ENCODE measurements at places on chromosomes 7 and 10. TPM values are rescaled to one million over a fixed set of nuclear protein-coding genes. Genes with fewer than 3 reads are reported as not detected.

HOGA1 gene
- 0.28 TPM for total RNA-seq

TRIM8 gene
- total RNA-seq, result 38.8 TPM

DNA sequence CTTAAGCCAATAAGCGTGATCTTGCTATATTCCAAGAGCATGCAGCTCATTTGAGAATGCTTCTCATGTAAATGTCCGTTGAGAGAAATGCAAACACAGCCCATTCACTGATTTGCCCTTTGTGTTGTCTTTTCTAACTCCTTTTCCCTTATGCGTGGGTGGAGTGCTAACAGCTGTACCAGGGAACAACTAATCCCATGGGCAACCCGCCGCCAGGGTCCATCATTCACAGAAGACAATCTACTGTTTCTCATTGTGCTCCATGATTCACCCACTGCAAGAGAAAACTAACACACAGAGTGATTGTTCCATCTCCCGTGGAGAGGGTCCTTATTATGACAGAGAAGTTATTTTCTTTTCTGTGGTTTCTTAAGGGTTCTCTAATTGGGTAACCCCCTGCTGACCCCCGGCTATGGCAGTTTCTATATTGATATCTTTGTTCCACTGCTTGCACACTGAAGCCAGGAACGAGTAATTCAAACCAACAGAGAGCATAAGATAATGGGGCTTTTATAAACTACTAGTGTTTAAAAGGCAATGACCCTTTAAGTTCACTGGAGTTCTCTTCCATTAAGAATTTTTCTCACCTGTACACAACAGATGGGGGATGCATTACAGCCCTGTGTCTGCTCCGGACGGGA is 298.7 kb downstream of the BAMBI start:
- DNase-seq, result no peak

DNA sequence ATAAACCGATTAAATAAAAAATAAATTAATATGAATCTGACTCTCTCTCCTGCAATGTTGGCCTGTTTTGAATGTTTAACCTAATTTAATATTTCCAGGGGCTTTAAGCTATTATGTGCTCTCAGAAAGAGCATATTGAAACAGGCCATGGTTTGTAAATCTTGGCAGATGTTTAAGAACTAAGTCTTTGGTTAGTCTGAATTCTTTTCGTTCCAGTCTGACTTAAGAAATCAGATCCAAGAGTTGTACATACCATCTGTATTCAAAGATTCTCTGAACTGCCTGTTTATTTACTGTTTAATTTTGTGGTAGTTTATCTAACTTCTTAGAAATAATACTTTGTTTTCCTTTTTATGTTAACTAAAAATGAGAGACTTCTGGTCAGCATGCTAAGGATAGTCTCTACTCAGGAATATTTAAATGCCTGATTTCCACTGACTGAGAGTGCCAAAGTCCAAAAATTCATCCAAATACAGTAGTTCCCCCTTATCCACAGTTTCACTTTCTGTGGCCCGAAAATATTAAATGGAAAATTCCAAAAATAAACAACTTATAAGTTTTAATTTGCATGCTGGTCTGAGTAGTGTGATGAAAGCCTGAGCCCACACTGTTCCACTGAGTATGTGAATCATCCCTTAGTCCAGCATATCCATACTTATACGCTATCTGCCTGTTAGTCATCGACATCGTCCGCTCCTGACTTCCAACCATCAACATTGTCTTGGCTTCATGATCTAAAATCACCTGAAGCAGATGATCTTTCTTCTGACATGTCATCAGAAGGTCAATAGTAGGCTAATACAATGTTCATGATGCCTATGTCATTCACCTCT is 238.1 kb upstream of the CSTF2T start:
- DNase-seq, result no peak
